Placental epithelial cell (primary cell): ENCODE measurements at places on chromosomes 13 and 19. TPM values are rescaled to one million over a fixed set of nuclear protein-coding genes. Genes with fewer than 3 reads are reported as not detected.

Gene LEUTX
- not detected in 2 replicates for total RNA-seq

Gene ATP1A3
- 0.11 TPM in 1 of 2 replicates, not detected in the other for total RNA-seq

Gene KLK4
- not detected in 2 replicates for total RNA-seq

Gene ZNF814
- total RNA-seq = 20.0 and 22.0 TPM in 2 replicates

Gene HSH2D
- not detected in 2 replicates for total RNA-seq

Gene ZNF667
- 4.3 and 6.7 TPM in 2 replicates for total RNA-seq

Gene RFPL4AL1
- total RNA-seq = not detected in 2 replicates

Gene PGLYRP1
- total RNA-seq = not detected in 2 replicates

Gene C19orf73
- 1.2 and 1.3 TPM in 2 replicates for total RNA-seq

Gene RNF113B
- not detected in 2 replicates for total RNA-seq

Gene JUNB
- total RNA-seq = 91.9 and 180 TPM in 2 replicates

Gene ENOX1
- total RNA-seq = 1.6 and 4.7 TPM in 2 replicates

Gene TMEM238
- total RNA-seq = 0.39 and 3.7 TPM in 2 replicates

Gene PODNL1
- total RNA-seq = 0.39 and 0.43 TPM in 2 replicates

Gene TTC9B
- total RNA-seq = under 0.01 TPM in 1 of 2 replicates, not detected in the other

Gene PRTN3
- not detected in 2 replicates for total RNA-seq

Gene LILRB3
- not detected in 2 replicates for total RNA-seq

Gene MYO1F
- 0.11 and 0.39 TPM in 2 replicates for total RNA-seq

Gene CBY2
- total RNA-seq = not detected in 2 replicates

Gene PCDH8
- total RNA-seq = 0.39 TPM in 1 of 2 replicates, not detected in the other

Gene PEG3
- 11.6 and 16.5 TPM in 2 replicates for total RNA-seq

Gene COX7A1
- total RNA-seq = 4.9 and 53.8 TPM in 2 replicates

Gene RRAS
- total RNA-seq = 50.3 and 51.6 TPM in 2 replicates

Gene FCHO1
- total RNA-seq = 1.6 and 2.0 TPM in 2 replicates

Gene RASAL3
- 0.39 TPM in 1 of 2 replicates, not detected in the other for total RNA-seq

Gene CEACAM3
- total RNA-seq = not detected in 2 replicates

Gene TEX30
- 7.5 and 7.9 TPM in 2 replicates for total RNA-seq

Gene SLC15A1
- not detected in 2 replicates for total RNA-seq

Gene MEDAG
- total RNA-seq = 0.54 and 1.6 TPM in 2 replicates

Gene ZNF780A
- total RNA-seq = 17.7 and 23.4 TPM in 2 replicates

Gene IL4I1
- total RNA-seq = 0.43 TPM in 1 of 2 replicates, not detected in the other

Gene SLITRK5
- total RNA-seq = not detected in 2 replicates

Gene PSG7
- 0.76 TPM in 1 of 2 replicates, not detected in the other for total RNA-seq

Gene ZNF541
- total RNA-seq = 2.7 and 7.5 TPM in 2 replicates

Gene EMP3
- total RNA-seq = 73.0 and 115 TPM in 2 replicates

Gene ZNF729
- total RNA-seq = under 0.01 TPM in 1 of 2 replicates, not detected in the other

Gene ZNF285
- total RNA-seq = 1.3 and 2.0 TPM in 2 replicates

Gene GPC5
- total RNA-seq = 0.22 and 12.2 TPM in 2 replicates

Gene VSTM1
- not detected in 2 replicates for total RNA-seq

Gene C19orf44
- 3.4 and 5.5 TPM in 2 replicates for total RNA-seq

Gene LMO7
- total RNA-seq = 81.6 and 97.0 TPM in 2 replicates

Gene DACT3
- 0.39 TPM in 1 of 2 replicates, not detected in the other for total RNA-seq

Gene CLDN10
- not detected in 2 replicates for total RNA-seq
